AG09319 (cell line): ENCODE measurements at places on chromosomes 7 and 10.

DNA sequence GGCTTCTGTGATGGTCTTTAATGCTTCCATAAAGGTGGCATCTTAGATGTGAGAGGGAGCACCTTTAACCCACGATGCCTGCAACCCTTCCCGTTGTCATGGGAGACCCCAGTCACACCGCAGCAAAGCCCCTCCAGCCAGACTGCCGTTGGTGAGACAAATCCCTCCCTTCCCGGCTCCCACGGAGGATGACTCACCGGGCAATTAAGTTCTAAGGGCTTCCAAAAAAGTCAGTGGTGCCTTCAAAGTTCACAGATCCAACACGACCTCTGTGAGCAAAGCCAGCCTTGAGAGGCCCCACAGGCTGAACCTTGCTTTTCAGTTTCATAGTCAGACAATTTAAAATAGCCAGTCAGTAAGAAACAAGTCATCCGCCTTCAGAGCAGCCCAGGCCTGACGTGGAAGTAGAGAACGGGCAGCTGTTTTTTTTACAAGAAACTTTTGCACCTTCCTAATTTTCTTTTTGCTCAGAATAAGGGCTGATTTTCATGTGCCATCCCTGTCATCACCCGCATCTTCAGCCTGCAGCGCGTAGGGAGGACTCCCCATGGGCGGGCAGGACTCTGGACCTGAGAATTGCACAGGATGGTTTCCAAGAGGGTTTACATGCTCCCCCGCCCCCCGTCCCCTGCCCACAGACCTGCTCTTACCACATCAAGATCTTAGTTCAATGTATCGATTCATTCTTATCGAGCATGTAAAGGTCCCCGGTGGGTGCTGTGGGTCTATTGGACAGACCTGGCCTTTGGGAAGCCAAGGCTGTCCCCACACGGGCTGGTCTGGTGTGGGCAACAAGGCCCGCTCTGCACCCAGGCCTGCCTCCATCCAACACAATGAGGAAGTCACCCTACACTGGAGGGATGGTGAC is 333.9 kb downstream of the DNAJB6 start:
- no peak for DNase-seq

- no peak for DNase-seq
Measured at GRCh38 chr10:48466611-48467240, 138.1 kb downstream of the ARHGAP22 start.

DNA sequence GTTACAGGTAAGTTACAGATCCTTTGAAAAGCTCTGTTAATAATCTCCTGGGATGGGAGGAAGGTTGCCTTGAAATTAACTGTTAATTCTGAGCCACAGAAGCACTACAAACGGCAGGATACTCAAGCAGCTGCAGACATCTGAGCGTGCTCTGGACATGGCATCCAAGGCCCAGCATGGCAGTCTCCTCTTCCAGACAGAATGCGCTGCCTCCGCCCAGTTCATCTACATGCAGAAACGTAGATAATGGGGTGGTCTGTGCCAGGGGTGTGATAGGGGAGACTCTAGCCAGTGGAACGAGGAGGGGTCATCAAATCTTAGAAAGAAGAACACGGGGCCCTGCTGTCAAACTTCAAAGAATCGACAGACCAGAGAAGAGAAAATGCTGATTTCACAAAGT is 13.8 kb downstream of the VIPR2 start:
- DNase-seq = no peak

DNA sequence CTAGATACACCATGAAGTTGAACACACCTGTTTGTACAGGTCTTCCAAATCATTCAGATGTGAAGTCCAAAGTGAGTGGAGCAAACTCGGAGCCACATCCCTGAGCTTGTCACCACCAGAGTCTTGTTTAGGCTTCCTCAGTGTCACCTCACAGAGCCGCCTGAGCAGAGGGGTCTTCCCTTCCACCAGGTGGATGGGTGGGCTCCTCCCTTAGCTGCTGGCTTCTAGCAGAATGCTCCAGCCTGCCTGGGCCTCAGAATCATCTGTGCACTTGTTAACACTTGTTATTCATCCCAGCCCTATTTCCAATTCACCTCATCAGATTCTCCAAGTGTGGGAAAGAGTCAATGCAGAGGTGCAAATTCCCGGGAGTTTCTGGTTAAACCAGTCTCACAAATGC is 32.5 kb downstream of the C10orf71 start:
- DNase-seq = no peak

GRCh38 chr7:40527723-40528122 is 392.9 kb downstream of the SUGCT start:
- no peak for DNase-seq

DNA sequence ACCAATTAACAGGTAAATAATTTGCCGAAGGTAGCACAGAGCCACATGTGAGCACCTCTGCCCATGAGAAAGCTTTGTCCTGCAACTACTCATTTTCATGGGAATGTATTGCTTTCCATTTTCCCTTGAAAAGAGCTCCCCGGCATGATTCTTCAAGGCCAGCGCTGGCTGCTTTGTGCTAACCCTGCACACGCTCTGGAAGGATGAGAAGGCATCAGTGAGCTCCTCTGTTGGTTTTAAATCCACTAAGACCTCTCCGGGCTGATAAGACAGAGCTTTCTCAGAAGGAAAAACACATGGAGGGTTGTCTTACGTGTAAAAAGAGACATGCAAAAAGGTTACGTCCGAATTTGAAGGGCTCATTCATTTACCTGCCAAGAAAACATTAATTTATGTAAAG is 553.9 kb upstream of the MKI67 start:
- no peak for DNase-seq

DNA sequence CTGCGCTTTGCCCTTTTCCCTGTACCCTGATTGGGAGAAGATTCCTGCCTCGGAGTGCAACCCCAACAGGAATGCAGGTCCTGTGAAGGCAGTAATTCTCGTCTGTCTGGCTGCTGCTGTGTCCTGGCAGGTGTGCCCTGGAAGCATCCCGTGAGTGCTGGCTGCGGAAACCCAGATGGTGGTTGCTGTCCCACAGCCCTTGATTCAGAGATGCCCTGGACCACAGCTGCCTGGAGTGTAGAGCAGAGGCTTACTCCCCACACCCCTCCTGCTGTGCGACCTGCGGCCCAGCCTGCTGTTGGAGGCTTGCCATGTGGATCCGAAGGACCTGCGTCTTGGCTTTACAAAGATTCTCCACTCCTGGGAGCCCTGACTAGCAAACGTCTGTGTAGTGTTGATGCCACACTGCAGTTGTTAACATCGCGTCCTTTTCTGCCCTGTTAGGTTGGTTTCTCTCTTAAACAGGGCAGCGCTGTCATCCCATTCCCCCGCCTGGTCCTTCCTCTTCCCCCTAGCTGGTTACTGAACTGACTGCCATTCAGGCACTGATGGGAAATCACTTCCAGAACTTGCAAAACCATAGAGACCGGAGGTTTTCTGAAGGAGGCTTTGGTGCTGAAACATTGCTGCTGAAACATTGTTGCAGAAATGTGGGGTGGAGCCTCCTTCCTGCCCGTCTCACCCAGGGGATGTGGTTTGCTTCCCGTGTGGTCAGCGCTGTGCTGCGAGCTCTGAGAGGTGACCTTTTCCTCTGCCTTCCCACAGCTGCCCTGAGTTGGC is 53.3 kb downstream of the DNAJB6 start:
- DNase-seq = no peak

DNA sequence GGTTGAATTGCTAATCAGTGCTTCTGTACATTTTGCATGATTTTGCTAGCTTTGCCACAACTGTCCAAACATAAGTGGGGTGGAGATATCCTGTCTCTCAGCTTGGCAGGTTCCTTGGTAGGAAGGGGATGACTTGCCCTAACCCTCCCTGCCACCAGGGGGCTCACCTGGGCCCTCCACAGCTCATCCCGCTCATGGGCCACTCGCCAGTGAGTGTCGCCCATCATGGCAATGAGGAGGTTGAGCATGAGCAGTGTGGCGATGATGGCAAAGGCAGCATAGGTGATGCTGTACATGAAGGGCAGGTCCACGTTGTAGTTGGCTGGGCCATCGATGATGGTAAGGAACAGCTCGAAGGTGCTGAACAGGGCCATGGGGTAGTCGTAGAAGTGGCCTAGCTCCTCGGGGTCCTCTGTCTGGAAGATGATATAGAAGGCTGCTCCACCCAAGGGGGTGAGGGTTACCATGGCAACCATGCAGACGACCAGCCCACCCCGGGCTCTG is 12.2 kb downstream of the TRPV6 start:
- DNase-seq = no peak

DNA sequence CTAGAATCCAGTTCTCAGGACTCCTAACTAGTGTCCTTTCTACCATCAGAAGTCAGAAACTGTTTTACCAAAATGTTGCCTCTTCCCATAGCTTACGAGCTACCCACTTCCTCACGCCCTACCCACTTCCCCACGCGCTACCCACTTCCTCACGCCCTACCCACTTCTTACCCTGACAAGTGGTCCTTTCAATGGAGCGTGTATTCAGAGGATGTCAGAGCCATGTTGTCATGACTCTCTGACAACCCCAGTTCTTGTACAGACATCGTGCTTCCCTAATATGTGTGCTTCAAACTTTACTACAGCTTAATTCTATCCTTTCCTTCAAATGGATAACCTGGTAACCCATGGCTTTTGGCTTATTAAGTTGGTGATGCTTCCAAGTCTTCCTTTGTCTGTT is 84.8 kb upstream of the PHF14 start:
- no peak for DNase-seq

DNA sequence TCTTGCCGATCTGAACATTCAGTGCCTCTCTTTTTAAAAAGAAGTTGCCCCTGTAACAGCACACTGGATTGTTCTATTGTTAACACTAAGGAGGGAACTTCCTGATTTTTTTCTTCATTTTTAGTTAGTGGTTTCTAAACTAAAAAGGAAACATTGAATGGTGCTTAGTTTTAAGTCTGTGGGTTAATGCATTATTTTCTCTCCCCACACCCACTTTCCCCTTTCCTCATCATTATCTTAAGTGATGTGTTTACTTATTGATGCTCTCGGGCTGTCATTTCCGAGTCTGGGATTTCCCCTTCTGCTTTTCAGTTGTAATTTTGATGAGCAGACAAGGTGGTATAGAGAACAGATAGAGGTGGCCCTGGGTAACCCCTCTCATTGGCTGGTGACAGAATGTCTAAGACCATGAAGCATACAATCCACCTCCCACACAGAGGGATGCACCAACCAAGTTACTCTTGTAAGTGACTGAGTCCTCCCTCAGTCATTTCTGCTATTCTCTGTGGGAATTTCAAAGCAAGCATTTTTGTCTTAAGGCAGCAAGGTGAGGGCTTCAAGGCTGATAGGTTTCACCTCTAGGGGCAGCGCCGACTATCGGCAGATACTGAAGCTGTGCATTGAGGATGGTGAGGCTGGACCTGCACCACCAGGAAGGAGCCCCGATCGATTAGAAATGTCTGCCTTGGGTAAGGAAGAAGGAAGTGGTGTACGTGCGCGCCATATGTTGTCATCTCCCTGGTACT is 49.5 kb downstream of the CHN2 start:
- no peak for DNase-seq

- no peak for DNase-seq
Measured at GRCh38 chr10:27449571-27449970, 54.5 kb upstream of the RAB18 start.

DNA sequence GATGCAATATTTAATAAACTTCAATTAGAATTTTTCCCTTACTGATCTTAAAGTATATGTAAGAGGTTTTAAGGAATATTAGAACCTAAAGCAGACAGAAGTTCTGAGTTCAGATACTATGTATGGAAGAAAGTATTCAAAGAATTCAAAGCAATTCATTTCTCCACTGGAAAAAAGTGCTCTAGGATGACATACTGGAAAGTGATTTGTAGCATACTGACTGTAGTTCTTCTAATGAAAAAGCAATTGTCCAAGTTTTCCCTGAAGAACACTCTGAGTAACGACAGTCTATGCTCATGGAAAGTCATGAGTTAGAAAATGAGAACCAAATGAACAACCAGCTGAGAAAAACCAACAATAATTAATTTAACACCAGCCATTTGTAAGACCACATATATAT is 180.8 kb upstream of the SLC26A5 start:
- no peak for DNase-seq

GRCh38 chr10:103149991-103150622 is 43.0 kb downstream of the NT5C2 start:
- DNase-seq = no peak

DNA sequence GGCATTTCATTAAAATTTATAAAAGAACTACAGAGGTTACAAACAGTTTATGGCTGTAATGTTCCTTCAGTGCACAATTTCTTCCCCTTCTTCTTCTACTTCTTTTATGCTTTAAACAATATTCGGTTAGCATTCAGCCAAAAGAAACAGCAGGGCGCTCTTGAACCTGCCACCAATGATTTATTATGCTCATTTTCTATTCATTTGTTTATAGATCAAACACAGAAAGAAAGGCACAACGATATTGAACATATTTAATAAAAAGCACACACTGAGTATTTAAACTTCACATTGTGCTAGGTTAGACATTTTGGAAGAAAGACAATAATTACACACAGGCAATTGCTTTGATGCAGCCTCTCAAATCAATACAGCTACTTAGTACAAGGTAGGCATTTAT is 1025.8 kb upstream of the LRRN3 start:
- DNase-seq = no peak

DNA sequence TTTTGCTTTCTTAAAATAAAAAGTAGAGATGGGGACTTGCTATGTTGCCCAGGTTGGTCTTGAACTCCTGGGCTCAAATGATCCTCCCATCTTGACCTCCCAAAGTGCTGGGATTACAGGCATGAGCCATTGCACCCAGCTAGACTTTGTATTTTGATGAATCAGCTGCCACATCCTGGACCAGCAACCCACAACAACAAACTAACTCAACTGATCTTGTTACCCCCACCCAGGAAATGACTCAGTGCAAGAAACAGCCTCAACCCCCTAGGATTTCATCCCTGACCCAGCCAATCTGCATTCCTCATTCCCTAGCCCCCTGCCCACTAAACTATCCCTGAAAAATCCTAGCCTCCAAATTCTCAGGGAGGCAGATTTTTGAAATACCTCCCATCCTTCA is 123.8 kb downstream of the IPMK start:
- DNase-seq = no peak

- no peak for DNase-seq
Measured at GRCh38 chr7:104431930-104432329, 103.5 kb downstream of the LHFPL3 start.

- DNase-seq = no peak
Measured at GRCh38 chr10:84987039-84987438, 658.6 kb downstream of the CCSER2 start.

GRCh38 chr10:67629461-67629971 is 66.5 kb downstream of the CTNNA3 start:
- no peak for DNase-seq

- peak; percentile 48 for DNase-seq
Measured at GRCh38 chr7:116331020-116331419, 120.7 kb downstream of the TES start.
